Activated CD4-positive, CD25-positive, alpha-beta regulatory T cell treated with anti-CD3 and anti-CD28 coated beads, Interleukin-2, amount 50 U/mL, for 16 hours (primary cell): ENCODE measurements at places on chromosomes 13 and 19.

DNA sequence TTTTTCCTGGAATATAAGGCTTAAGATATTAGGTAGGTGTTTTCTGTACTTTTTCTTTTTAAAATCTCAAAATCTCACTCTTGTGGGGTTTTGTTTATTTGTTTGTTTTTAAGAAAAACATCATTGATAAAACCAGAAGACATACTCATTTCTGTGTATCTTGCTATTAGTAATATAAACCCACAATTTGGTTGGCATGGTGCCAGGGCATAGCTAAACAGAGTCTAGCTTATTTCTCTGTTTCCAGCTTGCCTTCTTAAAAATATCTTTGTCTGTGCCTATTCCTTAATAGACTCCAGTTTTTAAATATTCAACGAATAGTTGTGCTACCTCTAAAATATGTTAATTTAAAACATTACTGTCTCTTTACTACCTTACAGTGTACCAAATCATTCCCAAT is 1121.9 kb upstream of the PCDH20 start:
- no peak for DNase-seq

DNA sequence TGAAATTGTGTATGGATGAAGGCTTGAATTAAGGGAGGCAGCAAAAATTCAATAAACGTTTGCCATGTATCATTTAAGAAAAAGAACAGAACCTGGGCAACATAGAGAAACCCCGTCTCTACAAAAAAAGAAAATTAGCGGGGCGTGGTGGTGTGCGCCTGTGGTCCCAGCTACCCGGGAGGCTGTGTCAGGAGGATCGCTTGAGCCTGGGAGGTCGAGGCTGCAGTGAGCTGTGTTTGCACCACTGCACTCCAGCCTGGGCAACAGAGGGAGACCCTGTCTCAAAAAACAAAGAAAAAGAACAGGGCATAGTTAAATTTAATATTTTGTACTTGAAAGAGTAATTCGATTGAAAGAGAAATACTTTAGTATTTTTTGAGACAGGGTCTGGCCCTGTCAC is 1.4 kb downstream of the UBA2 start:
- no peak for DNase-seq

DNA sequence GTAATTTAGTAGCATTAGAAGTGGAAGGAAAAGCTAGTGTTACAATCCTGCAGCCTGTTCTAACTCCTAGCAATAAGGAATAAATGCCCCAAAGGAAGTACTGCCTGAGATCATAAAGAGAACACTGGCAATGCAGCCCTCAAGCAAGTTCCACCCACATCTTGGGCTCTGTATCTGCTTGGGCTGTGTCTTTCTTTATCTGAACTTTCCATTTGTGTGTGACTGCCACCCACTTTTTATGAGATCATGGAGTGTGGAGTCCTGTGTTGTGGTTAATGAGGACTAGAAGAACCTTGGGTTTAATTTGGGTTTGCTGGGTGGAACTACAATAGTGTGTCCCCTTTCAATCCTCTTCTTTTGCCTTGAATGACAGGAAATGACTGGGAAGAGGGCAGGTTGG is 38.2 kb downstream of the RFXAP start:
- no peak for DNase-seq

DNA sequence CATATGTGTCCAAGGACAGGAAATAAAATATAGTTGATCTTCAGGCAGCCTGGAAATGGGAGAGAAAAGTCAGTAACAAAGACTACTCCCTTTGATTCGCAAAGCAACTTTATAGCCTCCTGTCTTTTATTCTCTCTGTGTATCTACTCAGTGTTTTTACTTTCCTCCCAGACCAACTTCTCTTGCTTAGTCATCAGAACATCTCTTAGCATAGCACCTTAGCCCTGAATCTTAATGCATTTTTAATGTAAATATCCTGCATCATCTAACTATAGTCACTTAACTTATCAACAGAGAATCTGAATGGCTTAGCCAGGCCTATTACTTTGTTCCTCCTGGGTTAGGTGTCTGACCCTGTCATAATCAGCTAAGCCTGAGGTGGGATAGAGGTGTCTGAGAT is 238.2 kb downstream of the MAB21L1 start:
- no peak for DNase-seq

- DNase-seq: no peak
Observed at GRCh38 chr19:56110515-56111448, 10.3 kb downstream of the ZNF787 start.

GRCh38 chr19:7914598-7915045 is at the start of gene TGFBR3L:
TGFBR3L (plus strand) TSS chr19:7914830.
- DNase-seq: no peak

- DNase-seq: no peak
Observed at GRCh38 chr13:105920370-105920769, 615.1 kb downstream of the EFNB2 start.

- DNase-seq: no peak
Observed at GRCh38 chr19:17314007-17314593, 4.7 kb downstream of the DDA1 start.

DNA sequence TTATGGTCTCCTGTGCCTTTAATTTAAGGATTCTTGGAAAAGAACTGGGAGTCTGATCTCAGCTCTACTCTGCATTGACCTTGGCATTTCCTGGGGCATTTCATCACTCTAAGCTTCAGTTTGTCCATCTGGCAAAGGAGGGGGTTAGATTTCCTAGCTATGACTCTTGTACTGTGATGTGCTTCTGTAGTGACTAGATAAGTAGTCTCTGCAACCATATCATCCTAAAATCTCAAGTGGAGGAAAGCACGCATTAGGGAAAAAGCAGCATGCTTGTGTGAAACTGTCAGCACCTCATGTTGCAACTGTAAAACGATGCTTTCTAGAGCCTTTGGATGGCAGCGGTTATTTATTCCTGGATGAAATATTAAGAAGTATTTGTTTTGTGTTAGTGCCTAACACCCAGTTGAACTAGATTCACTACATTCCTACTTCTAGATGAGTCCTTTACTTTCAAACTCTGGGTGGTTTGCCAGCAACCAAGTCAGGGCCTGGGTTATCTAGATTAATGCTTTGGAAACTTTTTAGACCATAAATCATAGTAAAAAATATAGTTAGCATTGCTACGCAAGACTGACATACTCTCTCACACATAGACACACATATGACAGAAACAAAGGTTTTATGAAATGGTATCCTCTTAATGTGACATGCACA is 6.8 kb downstream of the WDFY2 start:
- no peak for DNase-seq

GRCh38 chr13:102930566-102930965 is 84.7 kb downstream of the ERCC5 start:
- DNase-seq: no peak

GRCh38 chr13:101157261-101157660 is 259.0 kb downstream of the NALCN start:
- DNase-seq: no peak

GRCh38 chr13:90773681-90774080 is 573.8 kb upstream of the MIR17HG start:
- DNase-seq: no peak

- DNase-seq: no peak
Observed at GRCh38 chr13:74135326-74136083, 1.3 kb upstream of the KLF12 start.

GRCh38 chr19:23403581-23404324 is 8.5 kb upstream of the ZNF91 start:
- no peak for DNase-seq

GRCh38 chr13:48132961-48133360 is 38.1 kb upstream of the MED4 start:
- DNase-seq: no peak

DNA sequence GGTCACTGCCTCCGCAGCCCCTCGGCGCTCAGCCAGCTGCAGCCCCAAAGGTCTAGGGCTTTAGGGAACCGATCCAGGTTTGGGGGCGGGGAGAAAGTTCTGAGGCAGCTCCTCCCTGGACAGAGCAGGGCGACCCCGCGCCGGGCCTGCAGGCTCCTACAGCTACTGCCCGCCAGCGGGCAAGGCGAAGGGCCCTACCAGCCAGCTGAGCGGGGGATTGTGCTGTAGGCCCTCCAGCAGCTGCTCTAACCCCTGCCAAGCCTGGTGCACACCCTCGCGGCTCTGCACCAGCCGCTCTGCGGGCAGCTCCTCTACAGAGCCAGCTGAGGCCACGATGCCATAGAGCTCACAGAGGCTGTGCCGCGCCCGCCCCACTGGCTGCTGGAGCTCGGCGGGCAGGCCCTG is 14.0 kb downstream of the PLIN4 start:
- DNase-seq: no peak

DNA sequence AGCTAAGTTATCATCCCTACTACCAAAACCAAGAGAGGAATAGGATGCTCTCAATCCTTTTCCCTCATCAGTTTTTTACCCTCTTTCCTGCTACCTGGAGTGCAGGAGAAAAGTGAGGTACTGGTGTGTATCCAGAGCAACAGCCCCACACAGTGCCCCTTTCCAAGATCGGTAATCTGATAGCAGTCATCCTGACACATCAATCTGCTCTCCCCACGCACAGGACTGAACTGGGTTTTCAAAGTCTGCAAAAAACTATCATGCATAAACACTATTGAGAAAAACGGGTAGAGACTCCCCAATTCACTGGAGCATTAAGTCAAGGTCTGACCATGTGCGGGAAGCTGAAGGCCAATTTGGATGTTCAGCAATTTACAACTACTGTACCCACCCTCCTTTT is 284.8 kb downstream of the RBM26 start:
- no peak for DNase-seq

DNA sequence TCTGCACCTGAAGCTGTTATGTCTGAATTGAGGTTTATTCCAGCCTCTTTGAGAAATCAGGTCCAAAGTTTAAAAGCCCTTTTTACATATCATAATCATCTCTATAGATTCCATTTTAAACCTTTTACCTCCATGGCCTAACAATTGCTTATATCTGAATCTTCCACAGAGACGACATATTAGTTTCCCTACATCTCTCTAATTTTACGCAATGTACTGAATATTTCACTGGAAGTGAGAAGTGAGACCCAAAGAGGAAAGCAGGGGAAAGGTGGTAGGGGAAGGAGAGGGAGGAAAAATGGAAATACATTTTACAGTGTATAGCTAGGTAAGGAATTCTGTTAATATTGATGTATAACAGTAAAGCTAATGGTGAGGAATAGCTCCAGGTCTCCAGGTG is 189.6 kb downstream of the MZT1 start:
- no peak for DNase-seq

DNA sequence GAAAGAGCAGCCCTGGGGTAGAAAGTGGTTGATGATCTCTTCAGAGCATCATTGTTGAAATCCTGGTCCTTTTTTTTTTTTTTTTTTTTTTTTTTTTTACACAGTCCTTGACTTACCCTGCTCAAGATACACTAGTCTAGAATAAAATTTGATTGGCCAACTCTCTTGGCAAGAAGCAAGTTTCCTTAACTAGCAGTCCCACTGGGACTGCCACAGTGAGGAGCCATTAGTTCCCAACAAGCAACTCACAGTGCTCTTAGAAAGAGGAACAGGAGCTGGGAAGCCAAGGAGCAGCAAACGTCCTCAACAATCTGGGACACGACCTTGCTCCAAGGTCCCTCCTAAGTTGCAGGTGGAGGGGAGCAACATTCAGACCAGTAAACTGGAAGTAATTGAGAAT is 47.9 kb upstream of the INTS6 start:
- DNase-seq: no peak

- DNase-seq: no peak
Observed at GRCh38 chr19:56282809-56283208, 10.3 kb downstream of the EDDM13 start.

DNA sequence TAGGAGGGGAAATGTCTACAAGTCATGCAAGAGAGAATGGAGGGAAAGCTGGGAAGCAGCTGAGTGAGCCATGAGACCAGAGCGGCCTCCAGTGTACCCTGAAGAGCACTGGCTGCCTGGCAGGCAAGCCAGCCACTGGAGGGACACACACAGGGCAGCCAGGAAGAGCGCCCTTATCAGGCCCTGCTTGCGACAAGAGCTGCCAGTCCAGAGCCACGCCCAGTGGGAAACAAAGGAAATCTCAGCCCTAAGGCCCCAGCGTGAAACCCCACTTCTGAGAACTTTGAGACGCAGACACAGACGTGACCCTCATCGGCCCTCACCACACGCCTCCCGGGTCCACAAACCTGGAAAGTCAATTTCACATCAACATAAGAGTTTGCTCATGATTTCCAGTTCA is 105.0 kb downstream of the STK24 start:
- no peak for DNase-seq

DNA sequence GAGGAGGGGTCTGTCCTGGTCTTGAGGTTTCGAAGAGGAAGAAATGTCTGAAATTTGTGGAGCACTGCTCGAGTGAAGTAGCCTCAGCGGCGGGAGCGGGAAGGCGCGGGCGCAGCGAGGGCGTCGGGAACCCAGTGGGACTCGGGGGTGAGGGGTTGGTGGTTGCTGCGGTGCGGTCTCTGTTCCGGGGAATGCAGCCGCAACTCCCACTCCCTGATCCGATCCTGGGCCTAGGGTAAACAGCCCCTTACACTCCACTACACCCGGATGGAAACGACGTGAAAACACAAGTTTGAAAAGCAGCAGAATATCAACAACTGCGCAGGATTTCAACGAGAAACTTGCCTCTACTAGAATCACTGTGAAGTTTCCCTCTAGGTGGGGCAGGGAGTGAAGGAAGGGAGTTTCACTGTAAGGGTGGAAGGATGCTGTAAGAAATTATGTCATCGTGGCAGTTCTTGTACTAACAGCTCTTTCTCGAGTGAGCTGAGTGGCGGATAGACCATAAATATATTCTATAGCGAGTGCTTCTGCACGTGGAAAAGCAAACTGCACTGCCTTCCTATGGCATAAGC is 2.0 kb upstream of the KLF12 start:
- DNase-seq: no peak

DNA sequence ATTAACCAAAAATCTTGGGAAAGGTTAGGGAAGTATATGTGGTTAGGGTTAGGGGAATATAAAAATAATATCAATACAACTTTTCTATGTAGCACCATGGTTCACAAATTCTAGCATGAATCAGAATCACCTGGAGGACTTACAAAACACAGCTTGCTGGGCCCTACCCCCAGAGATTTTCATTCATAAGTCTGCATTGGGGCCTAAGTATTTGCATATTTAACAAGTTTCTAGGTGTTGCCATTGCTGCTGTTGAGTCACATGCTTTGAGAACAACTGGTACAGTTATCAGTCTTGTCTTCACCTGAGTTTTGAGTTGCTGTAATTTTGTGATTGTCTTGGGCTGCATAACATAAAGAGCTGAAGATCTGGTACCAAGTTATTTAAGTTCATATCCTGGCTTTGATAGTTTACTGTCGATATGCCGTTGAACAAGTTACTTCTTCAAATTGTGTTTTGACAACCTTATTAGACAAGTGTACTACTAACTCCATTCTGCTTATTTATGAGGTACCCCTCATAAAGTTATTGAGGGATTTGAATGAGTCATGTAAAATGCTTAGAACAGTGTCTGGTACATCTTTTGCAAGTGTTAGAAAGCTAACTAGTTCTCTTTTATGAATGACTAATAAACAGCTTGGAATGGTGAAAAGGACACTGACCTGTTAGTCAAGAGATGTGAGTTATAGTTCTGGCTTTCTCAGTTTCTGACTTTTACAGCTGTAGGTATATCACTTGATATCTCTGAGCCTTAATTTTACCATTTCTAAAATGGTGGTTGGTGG is 132.9 kb downstream of the PAN3 start:
- no peak for DNase-seq

GRCh38 chr19:42166316-42166715 is 34.1 kb upstream of the POU2F2 start:
- DNase-seq: no peak

GRCh38 chr19:30464162-30464561 is 92.0 kb downstream of the ZNF536 start:
- no peak for DNase-seq
